Activated CD4-positive, alpha-beta T cell treated with anti-CD3 and anti-CD28 coated beads for 1 hour (primary cell): ENCODE measurements at places on chromosomes 7 and 10.

GRCh38 chr7:158649279-158649678 lies 55.3 kb downstream of the NCAPG2 start:
- DNase-seq: no peak

- DNase-seq: no peak
Observed at GRCh38 chr7:133036289-133036688, 45.6 kb downstream of the CHCHD3 start.

DNA sequence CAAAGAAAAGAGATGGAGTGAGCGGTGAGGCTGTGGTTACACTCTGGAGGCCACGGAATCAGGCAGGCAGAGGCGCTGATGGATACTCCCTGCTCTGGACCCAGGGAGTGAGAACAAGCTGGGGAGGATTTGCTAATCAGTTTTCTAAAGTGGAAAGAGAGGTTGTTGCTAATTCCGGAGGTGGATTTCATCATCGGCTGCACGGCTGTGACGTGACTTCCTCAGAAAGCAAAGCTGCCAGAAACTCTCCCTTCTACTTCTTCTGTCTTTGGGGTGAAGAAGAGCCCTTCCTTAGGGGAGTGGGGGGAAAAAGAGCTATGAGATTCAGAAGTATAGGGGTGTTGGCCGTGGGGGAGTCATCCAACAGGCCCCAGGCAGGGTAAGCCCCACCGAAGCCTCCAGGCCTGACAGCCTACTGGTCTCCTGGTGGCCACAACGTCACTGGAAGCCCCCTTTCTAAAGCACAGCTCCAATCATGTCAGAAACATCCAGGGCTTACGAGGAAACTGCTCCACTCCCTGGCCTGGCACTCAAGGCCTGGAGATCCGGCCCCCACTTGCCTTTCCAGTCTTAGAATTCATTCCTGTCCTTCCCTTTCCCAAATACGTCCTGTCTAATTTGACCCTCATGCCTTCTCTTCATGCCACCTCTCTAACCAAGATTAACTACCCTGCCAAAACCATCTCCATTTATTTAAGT lies 114.5 kb downstream of the HIP1 start:
- no peak for DNase-seq

GRCh38 chr10:108411206-108411605 lies 1246.7 kb upstream of the SORCS1 start:
- DNase-seq: no peak

- DNase-seq: no peak
Observed at GRCh38 chr7:90488220-90488619, 18.8 kb downstream of the PTTG1IP2 start.

GRCh38 chr10:36051500-36051991 lies 409.4 kb upstream of the FZD8 start:
- no peak for DNase-seq

- no peak for DNase-seq
Observed at GRCh38 chr7:29288181-29289091, 93.9 kb downstream of the CHN2 start.

DNA sequence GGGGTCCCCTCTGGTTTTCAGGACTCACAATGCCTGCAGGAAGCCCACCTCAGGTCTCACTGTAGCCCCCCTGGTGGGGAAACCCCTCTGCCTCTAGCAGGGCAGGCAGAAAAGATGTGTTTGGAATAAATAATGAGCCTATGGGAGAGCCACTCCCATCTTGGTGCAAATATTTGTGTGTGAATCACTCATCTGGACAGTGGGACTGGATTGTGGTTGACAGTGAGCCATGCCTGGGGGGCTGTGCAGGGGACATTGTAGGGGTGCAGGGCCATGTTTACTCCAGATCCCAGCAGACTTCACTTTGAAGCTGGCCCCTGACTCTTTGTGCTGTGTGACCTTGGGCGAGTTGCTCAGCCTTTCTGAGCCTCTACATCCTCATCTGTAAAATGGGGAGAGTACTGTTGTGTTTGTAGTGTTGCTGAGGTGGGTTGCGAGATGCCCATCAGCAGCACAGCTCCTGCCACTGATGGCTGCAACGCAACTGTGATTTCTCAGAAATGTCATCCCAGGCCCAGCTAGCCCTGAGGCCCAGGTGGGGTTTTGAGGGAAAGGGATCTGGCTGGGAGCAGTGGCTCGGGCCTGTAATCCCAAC lies 20.7 kb downstream of the GTF2IRD1 start:
- DNase-seq: no peak

DNA sequence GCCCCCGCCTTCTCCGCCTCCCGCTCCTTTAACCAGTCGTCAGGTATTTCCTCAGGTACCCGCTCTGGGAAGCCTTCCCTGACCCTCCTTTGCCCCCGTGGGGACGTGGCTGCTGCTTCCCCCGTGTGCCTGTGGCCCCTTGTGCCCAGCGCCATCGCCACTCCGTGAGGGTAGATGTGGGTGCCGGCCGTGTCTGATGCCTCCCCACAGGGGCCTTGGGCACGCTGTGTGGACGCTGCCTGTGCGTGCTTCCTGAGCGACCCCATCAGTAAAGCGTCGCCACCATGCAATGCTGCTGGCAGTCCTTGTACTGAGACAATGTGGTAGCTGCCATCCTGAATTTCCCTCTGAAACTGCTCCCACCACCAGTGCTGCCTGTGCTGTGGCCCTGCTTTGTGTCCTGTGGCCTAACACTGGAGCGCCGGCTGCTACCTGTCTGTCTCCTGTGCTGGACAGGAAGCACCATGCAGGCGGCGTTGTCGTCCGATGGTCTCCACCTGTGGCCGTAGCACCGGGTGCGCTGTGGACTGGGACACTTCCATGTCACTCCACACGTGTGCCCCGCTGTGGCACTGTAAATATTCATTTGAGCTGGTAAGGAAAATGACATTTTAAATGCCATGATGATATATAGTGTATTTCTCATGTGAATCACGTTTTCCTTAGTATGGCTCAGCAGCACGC lies 213.8 kb downstream of the MGMT start:
- no peak for DNase-seq

GRCh38 chr10:121362026-121362425 lies 236.2 kb downstream of the FGFR2 start:
- DNase-seq: no peak

GRCh38 chr10:48894911-48895802 lies 44.5 kb downstream of the LRRC18 start:
- DNase-seq: no peak
